Fibroblast of villous mesenchyme (primary cell): ENCODE measurements at places on chromosomes 3 and 15. TPM values are rescaled to one million over a fixed set of nuclear protein-coding genes. Genes with fewer than 3 reads are reported as not detected.

- DNase-seq: peak; percentile 45
These were observed 185.5 kb downstream of the NFKBIZ start for GRCh38 chr3:102034639-102035451.

- no peak for DNase-seq
These were observed 486.8 kb upstream of the CNTN4 start for GRCh38 chr3:1611824-1612223.

DNA sequence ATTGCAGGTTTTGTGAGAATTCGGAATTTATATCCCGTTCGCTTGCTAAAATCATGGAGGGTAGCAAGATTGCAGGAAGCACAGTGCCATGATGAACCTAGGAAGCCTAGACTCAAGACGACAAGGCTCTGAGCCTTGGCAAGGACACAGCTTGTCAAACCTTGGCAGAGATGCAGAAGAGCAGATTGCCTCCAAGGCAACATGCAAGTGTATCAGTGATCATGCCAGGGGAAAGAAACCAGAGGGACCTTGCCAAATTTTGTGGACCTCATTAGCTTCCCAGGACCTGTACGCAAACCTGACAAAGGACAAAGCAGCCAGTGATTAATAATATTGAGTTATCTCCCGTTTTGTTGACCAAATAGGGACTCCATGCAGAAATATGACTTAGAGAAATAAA lies 159.7 kb downstream of the GOLIM4 start:
- no peak for DNase-seq

DNA sequence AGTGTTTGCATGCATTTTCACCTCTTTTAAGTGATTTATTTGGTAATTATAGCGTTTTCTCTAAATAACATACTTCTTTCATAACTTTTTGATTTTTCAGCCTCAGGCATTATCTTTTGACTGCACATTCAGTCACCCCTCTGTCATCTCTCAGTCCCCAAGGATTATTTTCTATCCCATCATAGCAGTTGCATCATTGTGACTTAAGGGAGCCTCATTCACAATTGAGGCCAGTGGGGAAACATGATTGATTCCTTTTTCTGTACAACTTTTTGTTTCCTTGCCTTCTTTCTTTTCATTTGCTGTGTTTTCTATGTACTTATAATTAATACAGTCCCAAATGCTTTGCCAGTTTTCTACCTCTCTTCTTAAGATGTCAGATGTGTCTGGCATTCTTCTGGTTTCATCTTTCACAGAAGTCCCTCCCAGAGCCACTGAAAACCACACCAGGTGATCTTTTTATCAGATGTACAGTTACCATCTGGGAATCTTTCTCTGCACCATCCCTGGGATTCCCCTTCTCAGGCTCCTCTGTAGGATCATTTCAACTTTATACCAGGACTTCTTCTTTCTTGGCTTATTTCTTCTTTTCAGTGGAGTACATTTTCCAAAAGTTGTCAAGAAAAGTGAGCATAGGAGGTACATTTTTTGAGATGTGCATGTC lies 151.4 kb downstream of the RAP2B start:
- peak; percentile 36 for DNase-seq

DNA sequence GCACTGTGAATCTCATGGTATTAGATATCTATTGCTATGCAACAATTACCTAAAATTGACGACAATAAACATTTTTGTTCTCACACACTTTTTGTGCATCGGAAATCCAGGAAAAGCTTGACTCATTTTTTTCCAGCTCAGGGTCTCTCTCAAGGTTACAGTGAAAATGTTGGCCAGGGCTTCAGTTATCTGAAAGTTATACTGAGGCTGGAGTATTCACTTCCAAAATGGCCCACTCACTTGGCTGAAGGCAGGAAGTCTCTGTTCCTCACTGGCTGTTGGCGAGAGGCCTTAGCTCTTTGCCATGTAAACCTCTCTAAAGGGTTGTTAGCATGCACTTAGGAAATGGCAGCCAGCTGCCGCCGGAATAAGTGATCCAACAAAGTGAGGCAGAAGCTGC lies 41.4 kb downstream of the OSTN start:
- no peak for DNase-seq

GRCh38 chr15:85284497-85284896 lies 95.9 kb upstream of the AKAP13 start:
- DNase-seq: no peak

DNA sequence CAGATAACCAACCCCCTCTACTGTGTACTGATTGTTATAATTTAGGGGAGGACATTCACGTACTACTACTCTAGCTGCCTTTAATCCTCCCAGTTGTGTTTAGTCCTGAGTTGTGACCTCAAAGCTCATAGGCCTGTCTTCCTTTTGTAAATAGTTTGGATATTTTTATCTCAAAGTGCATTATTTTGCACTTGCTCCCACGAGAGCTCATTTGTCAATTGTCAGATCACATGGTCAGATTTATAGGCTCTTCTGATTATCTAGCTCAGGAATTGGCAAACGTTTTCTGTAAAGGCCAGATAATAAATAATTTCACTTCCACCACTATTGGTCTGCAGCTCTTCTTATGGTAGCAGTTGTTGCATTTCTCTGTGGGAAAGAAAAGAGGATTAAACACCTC lies 14.4 kb upstream of the SLC30A4 start:
- DNase-seq: no peak

Gene ARGFX
- not detected in 2 replicates for total RNA-seq

DNA sequence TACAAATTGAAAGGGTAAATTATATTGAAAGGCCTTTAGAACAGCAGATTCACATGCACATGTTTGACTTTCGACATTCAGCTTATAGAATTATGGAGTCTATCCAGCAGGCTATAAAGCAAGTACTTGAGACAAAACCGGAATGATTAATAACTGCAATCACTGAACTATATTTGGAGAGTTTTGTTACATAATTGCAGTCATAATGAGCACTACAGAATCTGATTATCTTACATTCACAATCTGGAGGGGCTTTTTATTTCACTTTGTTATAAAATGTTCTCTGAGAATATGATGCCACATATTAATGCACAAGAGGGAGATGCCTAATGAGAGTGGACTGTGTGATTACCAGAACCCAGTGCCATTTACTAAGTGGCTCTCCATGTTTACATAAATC lies 64.3 kb downstream of the NSUN3 start:
- DNase-seq: no peak

Gene CPNE4
- total RNA-seq: not detected in 2 replicates

DNA sequence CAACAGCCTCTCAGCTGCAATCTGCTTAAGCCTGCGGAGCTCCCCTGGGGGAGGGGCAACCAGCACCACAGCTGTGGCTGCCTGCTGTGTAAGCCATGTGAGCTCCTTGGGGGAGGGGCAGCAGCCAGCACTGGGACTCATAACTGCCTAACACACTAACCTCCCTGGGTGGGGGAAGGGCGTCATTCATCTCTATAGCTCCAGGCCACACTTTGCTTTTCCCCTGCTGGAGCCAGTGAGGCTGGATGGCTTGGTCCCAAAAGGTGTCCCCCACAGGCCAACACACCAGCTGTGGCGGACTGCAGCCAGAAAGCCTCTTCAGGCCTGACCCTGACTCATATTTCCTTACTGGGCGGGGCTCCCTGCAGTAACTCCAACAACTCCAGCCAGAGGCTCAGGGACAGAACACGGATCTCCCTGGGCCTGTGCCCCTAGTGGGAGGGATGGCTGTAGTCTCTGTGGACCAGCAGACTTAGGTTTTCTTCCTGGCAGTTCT lies 129.8 kb downstream of the PPM1L start:
- peak; percentile 70 for DNase-seq

- DNase-seq: no peak
These were observed 97.8 kb upstream of the SELENOK start for GRCh38 chr3:53989451-53989850.

- peak; percentile 89 for DNase-seq
These were observed 10.0 kb downstream of the GATA2 start for GRCh38 chr3:128482666-128483656.

Gene NANOGP8
- total RNA-seq: 0.32 TPM in 1 of 2 replicates, not detected in the other

DNA sequence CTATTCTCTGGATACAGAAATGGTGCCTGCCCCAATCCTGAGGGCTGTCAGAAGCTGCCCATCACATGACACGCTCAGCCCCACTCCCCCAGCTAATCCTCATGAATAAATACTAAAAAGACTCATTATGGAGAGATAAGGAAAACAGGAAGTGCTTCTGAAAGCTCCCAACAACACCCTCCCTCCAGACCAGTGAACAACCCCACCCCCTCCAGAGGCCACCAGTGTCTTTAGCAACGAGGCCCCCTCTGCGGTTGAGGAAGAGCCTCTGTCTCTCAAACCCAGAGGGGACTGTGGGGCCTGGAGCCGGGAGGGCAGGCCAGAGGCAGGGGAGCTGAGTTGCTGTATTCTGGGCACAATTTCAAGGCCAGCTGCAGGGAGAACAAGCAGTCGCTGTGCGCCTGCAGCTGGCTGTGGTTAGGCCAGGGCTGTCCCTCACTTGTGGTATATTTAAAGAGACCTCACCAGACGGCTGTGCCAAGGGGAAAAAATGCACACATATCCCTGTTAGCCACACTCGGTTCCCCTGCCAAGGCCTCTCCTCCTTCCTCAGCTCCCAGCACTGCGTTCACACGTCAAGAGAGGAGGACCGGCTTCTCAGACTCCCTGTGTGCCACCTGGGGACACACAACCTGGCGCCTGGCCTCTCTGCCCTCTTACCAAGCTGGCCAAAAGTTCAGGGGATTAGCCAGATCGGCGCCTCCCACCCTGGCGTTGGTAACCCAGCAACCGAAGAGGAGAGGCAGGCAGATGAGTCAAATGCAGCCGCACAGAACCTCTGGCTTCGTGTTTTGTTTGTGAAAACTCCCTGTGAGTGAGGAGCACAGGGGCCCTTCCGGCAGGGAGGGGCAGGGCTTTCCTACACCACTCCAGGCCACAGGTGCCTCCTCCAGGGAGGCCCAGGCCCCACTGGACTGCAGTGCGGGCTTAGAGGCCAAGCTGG lies 101.2 kb upstream of the ETV5 start:
- DNase-seq: peak; percentile 61

DNA sequence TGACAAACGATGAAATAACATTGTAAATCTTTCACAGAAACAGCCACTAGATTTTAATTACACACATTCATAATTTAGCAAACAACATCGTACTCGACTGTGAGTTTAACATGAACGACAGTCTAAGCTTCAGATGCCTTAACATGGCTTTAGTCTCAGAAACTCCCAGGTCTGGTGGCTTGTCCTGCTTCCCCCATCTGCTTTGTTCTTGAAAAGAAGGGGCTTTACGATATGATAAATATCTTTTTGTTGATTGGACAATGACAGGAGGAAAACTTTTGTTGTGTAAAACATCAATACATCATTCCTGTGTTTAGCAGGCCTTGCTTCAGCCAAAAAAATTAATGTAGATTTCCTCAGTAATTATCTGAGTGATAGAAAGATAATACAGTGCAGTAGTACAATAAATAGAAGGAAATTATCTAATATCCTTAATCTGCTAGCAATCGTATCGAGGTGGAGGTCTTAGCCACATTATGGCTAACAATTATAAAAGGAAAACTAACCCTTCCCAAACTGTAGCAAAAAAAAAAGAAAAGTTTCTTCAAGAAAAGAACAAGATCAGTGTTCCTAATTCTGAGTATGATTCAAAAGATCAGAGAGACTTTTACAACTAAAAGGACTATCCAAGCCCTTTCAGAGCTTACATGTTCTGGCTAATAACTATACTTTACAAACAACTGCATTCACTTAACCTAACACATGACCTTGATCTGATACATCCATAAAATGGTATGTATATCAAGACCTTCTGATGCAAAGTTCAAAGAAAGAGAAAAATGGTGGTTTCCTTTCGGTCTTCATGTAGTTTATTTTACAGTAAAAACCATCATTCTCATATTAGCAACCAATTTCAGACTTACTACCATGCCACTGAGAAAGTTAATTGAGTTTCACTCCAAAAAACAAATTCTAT lies 535.7 kb downstream of the FOXP1 start:
- DNase-seq: no peak

DNA sequence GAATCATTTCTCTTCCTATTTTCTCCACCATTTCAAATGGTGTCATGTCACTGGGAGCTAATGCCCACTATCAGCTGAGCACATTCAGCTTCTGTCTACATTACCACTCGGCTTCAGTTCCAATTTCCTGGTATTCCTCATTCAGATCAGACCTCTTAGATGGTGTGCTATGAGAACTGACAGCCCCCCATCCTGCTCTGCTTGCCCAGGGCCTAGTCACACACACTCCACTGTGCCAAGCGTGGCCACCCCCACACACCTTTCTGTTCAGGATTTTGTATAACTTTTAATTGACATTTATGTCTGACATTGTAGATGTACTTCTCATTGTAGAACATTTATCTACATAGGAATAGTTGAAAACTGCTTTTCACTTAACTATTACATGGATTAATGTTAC lies 146.8 kb downstream of the CDIN1 start:
- no peak for DNase-seq

Gene RSL24D1
- 82.1 and 84.2 TPM in 2 replicates for total RNA-seq

Gene GP5
- 0.32 TPM in 1 of 2 replicates, not detected in the other for total RNA-seq

DNA sequence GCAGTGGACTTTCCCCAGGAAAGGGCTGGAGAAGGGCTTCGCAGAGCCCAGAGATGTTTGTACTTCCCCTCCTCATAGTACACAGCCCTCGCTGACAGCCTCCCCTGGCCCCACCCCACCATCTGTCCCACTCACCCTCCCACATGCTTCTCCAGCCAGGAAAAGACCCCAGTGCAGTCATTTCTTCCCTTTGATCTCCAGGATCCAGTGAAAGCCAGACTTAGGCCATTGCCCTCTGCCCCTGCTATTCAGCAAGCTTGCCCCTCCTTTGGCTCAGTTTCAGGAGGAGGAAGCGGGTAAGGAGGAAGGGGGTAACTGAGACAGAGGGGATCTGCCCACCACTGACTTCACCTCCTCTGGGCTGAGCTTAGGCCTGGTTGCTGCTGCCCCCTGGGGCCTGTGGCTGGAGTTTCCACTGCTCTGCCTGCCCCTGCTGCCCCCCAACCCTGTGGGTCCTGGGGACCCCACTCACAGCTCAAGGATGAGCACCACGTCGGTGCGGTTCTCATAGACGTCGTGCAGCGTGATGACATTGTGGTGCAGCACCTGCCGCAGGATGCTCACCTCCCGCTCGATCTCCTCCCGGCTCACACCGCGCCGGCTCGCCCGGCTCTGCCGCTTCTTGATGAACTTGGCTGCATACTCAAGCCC lies 63.1 kb downstream of the DAPK2 start:
- no peak for DNase-seq

DNA sequence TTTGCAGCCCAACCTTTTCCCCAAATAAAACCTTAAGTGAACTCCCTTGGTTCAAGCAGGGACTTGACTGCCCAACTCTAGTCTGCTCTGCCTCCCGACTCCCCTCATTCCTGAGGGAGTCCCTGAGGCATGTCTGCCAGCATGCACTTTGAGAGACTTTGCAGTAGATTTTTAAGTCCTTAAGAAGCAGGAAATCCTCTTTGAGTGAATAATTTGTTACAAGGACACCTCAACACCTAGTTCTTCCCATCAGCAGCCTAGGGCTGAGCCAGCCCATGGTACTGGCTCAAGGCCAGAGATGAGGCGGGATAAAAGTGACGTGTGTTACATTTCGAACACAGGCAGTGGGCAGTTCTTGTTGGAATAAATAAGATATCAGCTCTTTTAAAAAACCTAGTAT lies 204.3 kb upstream of the SLC2A2 start:
- no peak for DNase-seq

Gene NR2E3
- 0.86 and 0.97 TPM in 2 replicates for total RNA-seq
